ENCODE measurements at places on chromosomes 4 and X.

GRCh38 chr4:2964706-2965258, 1.4 kb downstream of the GRK4 start:
- DNase-seq, result no peak

DNA sequence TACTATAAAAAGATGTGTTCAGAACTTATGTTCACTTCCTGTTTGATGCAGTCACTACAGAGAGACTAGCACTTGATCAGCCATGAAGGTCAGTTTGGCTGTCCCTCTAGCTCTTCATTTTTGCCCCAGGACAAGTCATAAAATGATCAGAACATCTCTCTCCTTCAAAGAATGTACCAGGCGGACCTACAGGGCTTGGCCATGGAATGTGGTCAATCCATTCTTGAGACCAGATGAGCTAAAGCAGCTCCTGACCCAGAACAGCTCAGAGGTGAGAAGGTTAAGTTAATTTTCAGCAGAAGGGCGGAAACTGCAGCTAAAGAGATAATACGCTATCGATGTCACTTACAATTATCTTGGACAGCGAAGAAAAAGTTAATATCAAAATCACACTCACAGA, 49.2 kb upstream of the TAB3 start:
- DNase-seq, result no peak

- DNase-seq, result no peak
Observed at GRCh38 chr4:185909972-185910371, 98.0 kb upstream of the SORBS2 start.

- no peak for DNase-seq
Observed at GRCh38 chr4:26762650-26763049, 98.0 kb upstream of the STIM2 start.

GRCh38 chr4:94115687-94116086, 92.0 kb upstream of the SMARCAD1 start:
- DNase-seq, result no peak

GRCh38 chr4:1402021-1402515, 4.2 kb downstream of the NKX1-1 start:
- peak; percentile 46 for DNase-seq

GRCh38 chr4:78561677-78562076, 10.1 kb downstream of the ANXA3 start:
- DNase-seq, result no peak

- DNase-seq, result no peak
Observed at GRCh38 chr4:55730280-55730931, 89.2 kb upstream of the EXOC1L start.

DNA sequence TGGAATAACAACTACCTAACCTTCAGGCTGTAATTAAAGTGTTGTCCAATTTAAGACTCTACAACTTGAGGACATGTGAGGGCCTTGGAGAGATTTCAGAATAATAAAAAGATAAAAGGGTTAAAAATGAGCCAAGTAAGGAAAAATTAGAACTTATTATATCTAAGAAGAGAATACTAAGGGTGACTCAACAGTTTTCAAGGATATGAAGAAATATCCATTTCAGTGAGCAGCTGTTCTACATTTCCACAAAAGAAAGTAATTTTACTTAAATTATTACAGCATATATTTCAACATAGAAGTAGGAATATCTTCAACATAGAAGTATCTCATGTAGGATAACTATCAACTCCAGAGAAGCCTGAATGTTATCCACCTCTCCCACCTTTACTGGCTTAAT, 11.3 kb downstream of the SNX12 start:
- no peak for DNase-seq

DNA sequence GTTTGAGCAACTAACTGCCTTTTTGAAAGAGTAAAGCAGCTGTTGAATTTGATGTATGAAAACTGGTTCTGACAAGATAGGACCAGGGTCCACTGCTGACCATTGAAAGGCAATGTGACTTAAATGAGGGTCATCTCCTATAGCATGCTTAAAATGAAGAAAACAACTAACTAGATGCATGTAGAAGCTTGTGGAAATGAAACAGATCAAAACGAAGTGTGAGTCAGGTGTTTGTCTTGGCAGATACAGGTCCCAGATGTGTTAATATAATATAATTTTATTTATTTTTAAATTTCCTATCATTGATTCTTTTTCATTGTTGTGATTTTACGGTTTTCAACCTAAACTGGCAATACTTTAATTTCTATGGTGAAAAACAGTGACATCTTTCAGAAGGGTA, 83.6 kb downstream of the ATOH1 start:
- no peak for DNase-seq

DNA sequence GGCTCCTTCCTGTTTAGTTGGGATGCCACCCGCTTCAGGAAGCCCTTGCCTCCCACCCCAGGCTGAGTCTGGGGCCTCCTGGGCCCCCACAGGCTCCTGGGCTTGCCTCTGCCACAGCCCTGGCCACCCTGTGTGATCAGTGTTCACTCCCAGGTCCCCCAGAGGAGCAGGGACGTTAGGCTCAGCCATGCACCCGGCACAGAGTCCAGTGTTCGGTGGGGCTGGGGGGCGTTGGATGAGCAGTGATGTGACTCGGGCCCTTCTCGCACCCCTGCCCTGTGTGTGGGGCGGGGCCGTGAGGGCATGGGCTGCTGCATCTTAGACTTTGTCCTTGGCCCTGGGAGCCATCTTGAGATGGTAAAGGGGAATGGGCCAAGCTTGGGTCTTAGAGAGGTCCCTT, 29.9 kb upstream of the HTRA3 start:
- no peak for DNase-seq

- DNase-seq, result no peak
Observed at GRCh38 chr4:57159866-57160265, 49.7 kb upstream of the IGFBP7 start.

DNA sequence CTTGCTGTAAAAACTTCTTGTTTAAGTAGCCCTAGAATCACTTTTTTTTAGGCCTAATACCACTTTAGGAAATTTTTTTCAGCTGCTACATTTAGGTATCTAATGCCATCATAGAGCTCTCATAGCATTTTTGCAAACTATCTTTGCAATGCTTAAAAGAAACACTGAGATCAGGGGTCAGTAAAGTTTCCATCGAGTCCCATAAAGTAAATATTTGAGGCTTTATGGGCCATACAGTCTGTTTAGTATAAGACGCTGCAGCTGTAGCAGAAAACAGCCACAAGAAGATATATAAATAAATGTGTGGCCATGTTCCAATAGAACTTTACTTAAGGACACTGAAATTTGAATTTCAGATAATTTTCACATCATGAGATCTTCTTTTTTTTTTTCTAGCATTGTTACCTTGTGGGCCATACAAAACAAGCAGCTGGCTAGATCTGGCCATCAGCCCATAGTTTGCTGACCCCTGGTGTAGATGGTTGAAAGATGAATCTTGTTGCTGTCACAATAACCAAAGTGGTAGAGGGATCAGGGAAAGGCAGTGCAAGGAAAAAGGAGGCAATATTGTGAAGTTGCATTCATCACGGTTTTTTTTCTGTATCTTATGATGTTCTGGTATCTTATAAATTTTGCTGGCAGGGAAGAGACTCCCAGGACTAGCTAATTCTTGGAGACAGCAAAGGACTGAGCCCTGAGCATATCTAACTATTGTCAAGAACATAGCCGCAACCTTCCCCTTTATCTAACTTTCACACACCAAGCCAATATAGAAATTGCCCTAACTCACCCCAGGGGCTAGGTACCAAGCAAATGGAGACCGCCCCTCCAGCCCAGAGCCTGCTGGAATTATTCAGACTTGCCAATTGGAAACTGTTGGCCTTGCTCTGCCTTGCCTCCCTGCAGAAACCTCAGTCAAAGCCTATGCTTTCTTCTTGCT, 46.6 kb downstream of the RASGEF1B start:
- no peak for DNase-seq

DNA sequence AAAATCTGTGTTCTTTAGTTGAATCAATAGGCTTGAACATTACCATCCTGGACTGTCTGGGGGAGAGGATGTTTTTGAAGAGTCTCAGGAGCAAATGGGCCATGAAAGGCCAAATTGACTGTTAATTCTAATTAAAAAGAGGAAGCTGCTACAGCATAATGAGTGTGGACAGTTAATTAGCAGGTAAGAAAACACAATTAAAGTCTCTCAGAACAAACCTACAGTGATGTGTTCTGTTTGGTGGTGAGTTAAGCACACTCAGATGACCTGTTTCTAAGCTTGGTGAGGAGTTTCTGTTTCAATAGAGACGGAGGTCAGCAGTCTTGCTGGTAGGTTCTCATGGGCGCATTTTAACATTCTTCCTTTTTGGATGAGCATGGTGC, 68.1 kb downstream of the DRD5 start:
- DNase-seq, result no peak

DNA sequence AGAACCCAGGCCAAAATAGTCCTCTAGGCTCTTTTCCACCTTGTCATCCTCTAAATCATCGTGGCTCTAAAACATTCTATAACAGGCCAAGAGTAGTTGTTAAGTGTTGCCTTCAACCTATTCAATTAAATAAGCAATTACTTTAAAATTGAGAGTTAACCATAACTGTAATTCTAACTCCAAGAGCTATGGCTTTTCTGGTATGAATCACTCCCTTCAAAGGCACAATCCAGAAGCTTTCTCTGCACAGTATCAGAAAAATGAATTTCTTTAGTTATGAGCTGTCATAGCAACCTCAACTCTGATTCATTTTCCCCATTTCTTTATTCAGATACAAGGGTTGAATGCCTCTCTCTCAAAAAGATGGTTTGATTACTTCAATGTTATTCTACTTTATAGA, 21.7 kb downstream of the INPP4B start:
- DNase-seq, result no peak

DNA sequence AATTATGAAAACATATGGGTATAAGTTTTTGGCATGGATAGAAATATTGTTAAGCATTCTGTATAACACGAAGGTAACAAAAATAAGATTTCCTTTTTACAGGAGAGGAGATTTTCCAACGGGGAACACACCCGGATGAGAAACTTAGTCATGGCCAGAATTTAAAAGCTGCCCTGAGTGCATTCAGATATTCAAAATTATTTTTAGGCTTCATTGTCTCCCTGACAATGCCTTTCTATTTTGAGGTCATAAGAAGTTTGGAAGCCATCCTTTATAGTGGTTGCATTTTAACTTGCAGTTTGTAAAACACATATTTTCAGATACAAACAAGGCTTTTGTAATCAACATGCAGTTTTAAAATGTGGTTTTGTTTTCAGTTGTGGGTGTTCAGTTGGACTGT, 357.5 kb upstream of the FAM47C start:
- no peak for DNase-seq

- DNase-seq, result no peak
Observed at GRCh38 chr4:87718217-87718835, 68.2 kb downstream of the DMP1 start.
